Germinal center (tissue), 1 donor: ENCODE measurements at places on chromosomes 5 and 9.

DNA sequence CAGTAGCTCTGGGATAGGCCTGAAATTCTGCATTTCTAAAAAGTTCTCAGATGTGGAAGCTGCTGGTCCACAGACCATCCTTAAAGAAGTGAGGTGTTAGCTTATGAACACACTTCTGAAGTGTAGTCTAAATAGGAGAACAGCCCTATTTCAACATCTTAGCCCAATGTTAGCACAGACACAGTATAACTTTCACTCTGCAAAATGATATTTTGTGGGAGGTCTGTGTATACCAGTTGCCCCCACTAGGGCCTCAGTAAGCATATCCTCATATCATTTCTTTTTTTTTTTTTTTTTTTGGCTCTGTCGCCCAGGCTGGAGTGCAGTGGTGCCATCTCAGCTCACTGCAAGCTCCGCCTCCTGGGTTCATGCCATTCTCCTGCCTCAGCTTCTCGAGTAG, 7.5 kb upstream of the HABP4 start:
- DNase-seq, result no peak

- no peak for DNase-seq
Measured at GRCh38 chr9:8764051-8764450, 964.5 kb upstream of the DMAC1 start.

- DNase-seq, result no peak
Measured at GRCh38 chr9:126108240-126108639, 218.4 kb upstream of the MVB12B start.

GRCh38 chr9:107711542-107711941, 222.0 kb upstream of the KLF4 start:
- no peak for DNase-seq

- no peak for DNase-seq
Measured at GRCh38 chr5:157270771-157271170, 4.8 kb downstream of the CYFIP2 start.

DNA sequence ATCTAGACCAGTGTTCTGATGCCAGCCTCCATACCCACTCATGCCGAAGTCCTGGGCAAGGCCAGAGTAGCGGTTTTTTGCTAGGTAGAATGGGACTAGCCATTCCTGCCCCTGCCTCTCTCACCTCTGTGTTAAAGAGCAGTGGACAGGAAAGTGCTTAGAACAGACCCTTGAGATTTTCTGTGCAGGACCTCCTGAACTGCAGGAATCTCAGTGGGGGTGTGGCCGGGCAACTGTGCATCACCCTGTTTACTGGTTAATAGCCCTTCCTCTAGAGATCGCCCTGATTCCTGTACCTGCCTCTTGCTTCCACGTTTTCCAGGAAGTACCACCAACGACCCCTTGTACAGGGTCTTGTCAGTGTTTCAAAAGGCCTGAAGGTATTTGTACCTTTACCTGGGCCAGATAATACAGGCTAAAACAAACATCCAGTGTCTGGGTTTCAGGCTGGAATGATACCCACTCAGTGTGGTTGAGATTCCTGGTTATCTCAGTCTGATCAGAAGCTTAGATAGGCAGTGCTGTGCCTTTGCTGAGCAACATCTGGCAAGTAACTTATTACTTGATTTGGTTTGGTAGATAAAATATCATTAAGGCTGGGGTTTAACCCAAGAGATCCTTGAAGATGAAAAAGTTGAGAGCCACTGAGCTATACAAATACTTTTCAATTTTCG, 65.9 kb downstream of the RGS3 start:
- no peak for DNase-seq

DNA sequence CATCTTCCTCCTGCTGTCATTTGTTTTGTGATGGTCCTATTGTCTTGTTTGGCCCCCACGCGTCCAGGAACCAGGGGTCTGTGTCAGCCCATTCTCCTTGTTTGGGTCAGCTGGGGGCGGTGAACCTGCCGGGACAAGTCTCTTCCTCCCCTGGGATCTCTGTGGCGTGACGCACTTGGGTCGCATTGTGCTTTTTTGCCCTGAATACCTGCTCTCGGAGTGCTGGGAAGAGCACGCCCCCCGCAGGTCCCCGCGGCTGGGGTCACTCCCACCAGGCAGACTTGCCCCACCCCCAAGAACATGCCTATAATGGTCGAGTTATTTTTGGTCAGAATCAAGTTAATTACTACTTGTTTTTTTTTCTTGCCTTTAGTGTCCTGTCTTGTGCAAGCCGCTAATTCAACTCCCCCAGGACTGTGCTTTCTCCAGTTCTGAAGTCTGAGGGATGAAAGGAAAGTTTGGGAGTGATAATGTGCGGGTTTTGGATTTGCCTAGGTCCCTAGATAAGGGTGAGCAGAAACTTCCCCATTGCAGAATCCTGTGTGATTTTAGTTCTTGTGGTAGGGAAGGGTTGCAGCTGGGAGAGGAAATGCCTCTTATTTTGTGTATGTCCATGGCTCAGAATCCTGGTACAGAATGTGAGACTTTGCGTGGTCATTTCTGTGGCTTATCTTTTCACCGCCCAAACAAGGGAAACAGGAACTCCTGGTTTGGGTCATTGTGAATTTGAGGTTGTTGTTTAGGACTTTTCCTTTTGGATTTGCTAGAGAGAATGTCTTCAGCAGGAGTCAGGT, 789 bp downstream of the ACER2 start:
- peak; percentile 29 for DNase-seq

DNA sequence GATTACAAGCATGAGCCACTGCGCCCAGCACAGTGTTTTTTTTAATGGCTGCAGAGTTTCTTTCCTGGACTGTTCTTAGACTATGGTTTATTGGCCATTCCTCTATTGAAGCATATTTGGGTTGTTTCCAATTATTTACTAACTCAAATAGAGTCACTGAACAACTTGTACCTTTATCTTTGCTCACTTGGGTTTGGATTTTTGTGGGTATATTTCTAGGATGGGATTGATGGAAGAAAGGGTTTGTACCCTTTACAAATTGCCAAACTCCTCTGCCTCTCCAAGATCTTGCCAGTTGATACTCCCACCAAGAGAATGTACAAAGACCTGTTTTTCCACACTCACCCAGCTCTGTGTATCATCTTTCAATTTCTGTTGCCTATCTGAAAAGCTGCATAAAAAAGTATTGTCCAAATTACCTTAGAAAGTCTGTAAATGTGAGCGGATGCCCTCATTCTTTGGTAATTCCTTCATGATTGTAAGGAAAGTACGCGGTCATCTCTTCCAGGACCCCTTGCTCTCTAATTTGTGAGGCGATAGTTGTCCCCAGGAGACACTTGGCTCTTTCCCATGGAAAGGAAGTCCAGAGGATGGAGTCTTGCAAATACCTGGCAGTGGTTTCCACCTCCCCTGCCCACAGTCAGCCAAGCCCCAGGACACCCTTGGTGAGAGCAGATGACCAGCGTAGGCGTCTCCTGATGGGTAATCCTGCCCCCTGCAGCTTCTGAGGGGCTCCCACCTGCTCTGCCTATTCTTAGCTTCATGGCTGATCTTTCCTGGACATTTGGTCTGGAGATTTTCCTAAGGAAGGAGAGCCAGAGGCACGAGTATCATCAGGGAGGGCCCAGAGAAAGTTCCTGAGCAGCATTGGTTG, 33.0 kb downstream of the ARHGEF37 start:
- DNase-seq, result no peak

- DNase-seq, result no peak
Measured at GRCh38 chr5:56910210-56910965, 992 bp downstream of the SETD9 start.

GRCh38 chr5:1907616-1908015, 24.9 kb upstream of the IRX4 start:
- DNase-seq, result no peak

DNA sequence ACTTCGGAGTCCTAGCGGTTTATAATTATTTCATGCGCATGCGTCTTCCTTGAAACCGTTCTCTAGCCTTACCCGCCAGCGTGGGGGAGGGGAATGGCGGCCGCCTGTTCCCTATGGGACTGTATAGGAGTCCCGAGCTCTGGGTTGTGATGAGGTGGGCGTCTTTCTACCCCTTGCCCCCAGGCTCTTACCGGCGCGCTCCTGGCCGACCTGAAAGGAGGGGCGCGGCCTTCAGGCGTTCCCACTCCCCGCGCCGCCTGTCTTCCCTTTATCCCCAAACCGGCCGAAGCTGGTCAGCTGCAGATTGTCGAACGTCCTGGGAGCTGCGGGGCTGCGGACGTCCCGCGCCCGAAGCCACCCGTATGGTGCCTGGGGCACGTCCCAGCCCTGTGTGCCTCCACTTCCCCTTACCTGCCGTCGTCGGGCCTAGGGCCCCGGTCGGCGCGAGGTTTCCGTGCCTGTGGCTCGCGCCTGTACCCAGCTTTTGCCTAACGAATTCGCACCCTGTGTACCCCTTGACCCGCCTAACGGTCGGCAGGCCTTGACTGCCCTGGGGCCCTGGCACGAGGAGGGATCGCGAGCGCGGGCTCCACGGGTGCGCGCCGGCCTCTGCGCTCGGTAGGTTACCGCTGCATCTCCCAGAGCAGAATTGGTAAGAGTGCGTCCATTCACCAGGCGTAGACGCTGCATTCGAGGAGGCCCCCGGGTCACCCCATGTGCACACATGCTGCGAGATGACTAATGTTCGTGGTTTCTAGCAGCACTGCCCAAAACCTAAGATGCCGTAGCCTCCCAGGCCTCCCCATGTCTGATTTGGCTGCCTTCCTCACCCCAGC, 653 bp upstream of the HNRNPH1 start:
- peak; percentile 59 for DNase-seq

GRCh38 chr5:143041-143440, 48.3 kb upstream of the LRRC14B start:
- DNase-seq, result no peak

DNA sequence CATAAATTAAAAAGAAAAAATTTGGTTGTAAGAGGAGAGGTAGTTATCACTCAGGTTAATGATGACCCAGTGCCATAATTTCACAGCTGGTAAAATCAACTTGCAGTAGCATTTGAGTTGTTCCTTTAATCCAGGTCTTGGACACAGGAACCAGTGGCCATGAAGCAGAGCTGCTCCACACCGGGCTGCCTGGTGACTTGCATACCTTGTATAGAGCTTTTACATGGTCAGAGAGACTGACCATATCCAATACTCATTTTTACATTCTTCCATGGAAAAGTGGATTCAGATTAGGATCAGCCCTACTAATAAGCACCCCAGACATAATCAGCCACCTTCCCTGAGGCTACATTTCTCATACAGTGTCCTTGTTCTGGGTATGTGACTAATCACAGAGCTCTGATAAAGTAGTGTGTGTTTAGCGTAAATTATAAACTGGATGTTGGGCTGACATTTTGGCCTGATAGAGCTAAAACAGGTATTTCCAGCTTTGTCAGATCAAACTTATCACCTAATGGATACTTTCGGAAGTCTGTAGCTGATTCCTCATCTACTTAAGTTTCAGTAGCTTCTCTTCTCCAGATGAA, 77.0 kb upstream of the ZSWIM6 start:
- no peak for DNase-seq

- DNase-seq, result no peak
Measured at GRCh38 chr5:10894445-10895054, 133.5 kb upstream of the DAP start.

GRCh38 chr5:33997331-33997983, 10.4 kb downstream of the AMACR start:
- DNase-seq, result peak; percentile 25

DNA sequence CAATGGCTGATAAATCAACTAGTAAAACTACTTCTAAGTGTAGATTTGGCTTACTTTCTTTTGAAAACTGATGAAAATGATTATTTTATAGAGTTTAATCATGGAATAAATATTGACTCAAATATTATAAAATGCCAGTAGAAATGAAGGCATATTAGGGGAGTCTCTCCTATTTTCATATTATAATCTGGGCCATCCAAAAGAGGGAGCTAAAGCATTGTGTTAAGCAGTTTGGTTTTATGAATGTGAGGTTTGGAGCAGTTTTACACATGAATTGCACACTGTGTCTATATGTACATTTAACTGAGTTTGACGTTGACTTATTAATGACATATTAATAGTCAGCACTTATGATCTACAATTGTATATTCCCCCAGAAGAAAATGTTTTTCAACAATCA, 17.4 kb downstream of the CDH9 start:
- DNase-seq, result no peak
